ENCODE measurements at places on chromosomes 3 and 15.

DNA sequence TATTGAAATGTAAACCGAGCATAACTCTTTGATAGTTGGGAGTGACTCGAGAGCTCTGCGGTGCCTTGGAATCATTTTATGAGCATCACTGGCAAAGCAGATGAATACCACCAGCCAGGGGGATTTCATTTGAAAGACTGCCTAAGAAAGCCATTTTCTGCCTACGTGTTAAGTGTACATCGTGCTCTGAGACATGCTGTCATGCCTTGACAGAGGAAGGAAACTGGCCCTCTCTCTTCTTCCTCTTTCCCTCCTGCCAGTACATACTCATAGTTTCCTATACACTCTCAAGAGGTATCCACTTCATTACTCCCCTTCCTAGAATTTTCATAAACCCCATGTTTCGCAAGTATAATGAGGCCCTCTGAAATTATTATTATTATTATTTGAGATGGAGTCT lies 8.8 kb downstream of the BCL2A1 start:
- no peak for DNase-seq

DNA sequence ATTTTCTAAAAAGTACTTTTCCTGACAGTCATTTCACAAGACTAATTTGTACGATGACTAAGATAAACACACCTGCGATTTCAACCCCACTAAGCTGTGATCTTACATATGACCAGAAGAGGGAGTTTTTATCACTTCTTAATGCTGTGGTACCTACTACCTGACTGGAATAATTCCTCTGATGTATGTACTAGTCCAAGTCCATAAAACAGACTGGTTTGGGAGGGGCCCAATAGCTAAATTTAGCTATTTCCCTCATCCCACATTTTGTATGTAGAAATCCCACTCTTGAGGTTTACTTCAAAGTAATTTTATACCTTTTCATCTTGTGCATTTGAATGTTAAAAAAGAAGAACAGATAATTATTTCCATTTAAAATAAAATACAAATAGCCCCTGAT lies 49.7 kb upstream of the SCAANT1 start:
- DNase-seq, result no peak

DNA sequence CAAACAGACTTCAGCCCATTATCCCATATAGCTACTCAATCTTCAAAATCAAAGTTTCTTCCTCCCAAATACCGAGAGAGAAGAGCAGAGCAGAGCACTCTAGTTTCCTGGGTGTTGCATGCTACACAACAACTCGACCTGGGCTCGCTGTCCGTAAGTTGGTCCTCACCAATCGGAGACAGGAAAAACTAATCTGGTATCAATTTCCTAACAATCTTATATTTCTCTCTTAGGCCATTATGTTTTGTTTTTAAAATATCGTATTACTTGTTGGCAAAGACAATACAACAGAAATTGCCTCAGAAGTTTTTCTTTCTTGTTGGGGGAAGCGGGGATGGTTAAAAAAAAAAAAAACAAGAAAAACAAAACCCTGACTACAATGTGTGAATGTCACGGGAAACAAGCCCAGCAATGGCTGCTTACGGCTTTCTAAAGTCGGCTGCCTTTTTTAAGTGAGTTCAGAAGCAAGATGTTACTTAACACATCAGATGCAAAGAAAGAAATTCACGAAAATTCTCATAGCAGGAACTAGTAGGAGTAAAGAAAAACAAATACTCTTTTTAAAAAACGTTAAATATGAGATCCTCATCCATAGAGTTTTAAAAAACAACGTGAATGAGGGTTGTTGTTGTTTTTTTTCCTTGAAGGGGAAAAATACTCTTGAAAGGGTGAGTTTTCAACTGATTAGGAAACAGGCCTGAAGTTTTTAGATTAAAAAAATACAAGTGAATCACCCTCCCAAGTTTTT lies 1.9 kb downstream of the VGLL4 start:
- DNase-seq, result no peak

DNA sequence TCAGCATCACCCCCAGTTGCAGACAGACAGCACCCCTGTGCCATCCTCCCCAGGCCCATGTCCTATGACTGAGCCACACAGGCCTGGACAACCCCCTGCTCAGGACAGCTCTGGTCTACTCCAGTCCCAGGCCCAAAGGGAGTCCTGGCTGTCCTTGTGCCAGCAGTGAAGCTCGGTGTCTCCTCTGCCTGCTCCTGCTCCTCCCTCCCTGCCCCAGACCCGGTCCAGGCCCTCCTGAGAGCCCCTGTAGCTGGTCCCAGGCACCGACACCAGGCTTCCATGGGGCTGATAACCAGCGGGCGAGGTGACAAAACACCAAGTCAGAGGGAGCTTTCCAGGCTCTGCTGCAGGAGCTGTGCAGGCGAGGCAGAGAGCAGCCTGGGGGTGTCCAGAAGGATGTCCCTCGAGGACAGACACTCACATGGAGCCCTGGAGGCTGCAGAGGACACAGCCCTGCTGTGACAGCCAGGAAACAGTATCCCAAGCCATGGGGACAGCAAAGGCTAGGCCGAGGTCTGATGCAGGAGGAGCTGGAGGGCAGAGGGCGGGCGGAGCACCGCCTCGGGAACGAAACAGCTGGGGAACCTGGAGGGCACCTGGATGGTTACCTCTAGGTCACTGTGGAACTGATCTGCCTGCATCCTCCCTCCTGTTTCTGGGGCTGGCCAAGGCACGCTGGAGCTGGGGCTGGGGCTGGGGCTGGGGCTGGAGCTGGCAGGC lies 103.8 kb upstream of the PRR20G start:
- DNase-seq, result no peak

- no peak for DNase-seq
Measured at GRCh38 chr3:191236646-191237045, 37.6 kb downstream of the OSTN start.

DNA sequence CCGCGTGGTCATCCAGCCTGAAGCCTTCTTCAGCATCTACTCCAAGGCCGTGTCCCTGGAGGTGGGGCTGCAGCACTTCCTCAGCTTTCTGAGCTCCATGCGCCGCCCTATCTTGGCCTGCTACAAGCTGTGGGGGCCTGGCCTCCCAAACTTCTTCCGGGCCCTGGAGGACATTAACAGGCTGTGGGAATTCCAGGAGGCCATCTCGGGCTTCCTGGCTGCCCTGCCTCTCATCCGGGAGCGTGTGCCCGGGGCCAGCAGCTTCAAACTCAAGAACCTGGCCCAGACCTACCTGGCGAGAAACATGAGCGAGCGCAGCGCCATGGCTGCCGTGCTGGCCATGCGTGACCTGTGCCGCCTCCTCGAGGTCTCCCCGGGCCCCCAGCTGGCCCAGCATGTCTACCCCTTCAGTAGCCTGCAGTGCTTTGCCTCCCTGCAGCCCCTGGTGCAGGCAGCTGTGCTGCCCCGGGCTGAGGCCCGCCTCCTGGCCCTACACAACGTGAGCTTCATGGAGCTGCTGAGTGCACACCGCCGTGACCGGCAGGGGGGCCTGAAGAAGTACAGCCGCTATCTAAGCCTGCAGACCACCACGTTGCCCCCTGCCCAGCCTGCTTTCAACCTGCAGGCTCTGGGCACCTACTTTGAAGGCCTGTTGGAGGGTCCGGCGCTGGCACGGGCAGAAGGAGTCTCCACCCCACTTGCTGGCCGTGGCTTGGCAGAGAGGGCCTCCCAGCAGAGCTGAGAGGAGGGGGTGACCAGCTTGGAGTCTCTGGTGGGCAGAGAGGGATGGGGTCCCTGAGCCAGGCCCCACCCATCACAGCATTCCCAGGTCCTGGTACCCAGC lies 37.9 kb downstream of the GOLGA6A start:
- DNase-seq, result no peak

DNA sequence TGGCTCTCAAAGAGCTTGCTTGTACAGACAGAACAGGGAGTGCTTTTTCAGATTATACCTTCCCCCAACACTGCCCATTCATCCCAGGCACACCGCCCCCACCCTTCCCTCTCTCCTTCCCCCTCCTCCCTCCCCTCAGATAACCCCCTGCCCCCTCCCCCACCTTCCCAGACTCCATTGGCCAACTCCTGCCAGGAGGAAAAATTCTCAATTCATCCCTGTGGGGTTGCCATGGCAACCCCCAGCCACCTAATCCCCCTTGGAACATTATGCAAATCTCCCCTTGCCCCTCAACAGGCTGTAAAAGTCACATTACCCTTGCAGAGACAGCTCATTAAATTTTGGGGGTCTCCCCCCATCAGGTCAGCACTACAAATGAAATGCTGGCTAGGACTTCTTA lies 14.3 kb downstream of the TLE3 start:
- DNase-seq, result no peak

- DNase-seq, result no peak
Measured at GRCh38 chr15:41011055-41011815, 58.0 kb downstream of the CHAC1 start.

DNA sequence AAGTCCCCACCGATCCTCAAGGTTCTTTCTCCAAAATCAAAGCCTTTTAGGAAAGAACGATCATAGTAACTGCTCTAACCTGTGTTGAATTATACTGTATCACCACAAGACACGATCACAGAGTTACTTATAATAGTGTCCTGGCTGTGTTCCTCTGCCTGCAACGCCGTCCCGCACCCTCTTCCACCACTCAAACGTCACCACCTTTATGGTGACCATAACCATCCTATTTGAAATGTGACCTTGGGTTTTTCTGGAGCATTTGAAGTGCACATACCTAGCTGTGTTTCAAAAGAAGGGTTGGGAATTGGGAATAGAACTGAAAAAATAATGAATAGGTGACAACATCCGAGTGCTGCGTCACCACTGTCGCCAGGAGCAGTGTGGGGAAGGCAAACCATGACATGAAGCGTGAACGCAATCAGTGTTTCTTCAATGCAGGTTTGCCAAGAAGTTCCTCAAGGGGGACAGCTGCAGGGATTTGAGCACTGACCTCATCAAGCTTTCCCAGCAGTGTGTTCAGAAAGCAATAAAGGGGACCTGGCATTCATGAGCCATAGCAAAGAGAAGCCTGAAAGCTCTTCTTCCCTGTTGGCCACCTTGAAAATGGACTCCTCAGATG lies 769 bp upstream of the SELENOS start:
- DNase-seq, result no peak

GRCh38 chr15:98746375-98747155 lies 98.2 kb downstream of the IGF1R start:
- DNase-seq, result no peak

DNA sequence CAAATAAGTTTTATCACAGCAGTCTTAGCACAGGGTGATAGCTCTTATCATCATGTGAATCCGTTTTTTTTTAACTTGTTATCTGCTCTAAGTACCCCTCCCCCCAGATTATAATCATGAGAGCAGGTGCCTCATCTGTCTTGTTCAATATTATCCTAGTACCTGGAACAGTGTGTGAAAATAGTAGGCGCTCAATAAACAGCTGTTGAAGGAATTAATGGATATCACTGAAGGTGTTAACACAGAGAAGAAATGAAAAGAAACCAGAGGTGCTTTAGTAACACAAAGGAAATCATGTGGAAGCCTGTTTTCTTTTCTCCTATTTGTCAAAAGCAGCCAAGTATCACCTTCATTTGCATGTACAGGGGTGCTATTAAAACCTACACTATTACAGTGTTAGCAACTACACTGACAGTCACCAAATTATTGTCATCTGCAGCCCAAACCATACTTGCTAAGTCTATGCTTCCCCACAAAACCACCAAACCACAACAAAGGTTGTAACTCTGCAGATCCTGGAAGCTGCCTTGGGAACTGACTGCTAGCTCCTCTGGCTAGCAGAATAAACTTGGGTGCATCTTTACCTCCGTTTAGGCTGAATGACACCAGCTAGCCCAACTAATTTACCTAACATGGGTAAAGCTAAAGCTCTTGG lies 2.9 kb downstream of the XPC start:
- DNase-seq, result no peak

- DNase-seq, result no peak
Measured at GRCh38 chr15:57305009-57305408, 71.3 kb upstream of the CGNL1 start.

DNA sequence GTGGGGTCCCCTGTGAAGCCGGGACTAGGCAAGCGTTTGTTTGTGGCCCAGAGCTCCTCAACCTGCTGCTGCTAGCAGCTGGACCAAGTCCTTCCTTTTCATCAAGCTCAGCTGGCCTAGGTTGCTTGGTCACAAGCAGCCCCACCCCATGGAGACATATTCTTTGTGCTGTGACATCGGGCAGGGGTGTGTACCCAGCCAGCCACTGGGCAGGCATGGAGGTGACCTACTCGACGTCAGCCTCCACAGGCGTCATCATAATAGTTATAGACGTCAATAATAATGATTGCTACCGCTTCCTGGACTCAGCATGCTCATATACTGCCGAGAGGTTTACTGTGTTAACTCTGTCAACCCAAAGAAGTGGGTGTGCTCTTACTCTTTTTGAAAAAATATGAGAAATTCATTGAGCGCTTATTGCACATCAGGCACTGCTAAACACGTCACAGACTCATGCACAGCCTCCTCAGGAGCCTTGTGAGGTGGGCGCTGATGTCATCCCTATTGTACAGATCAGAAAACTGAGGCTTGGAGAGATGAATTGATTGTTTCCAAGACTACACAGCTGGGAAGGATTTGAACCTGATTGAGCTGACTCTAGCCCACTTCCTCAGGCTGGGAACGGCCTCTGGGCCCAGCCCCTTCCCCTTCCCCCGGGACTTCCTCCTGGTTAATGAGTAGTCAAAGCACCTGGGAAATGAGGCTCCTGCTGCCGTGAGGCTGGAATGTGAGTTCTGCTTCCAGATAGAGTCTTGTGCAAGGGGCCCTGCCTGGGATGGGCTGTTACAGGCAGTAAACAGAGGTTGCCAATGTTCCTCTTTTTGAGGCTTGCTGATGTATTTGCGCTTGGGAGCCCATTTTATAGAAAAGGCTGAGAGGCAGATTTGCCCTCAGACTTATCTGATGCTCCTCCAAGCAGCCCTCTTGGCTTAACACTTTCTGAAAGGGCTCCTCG lies 16.2 kb downstream of the SLC6A6 start:
- DNase-seq, result no peak

GRCh38 chr3:12490547-12490946 lies 6.3 kb downstream of the TSEN2 start:
- no peak for DNase-seq

GRCh38 chr3:152193673-152194267 lies 75.0 kb upstream of the MBNL1 start:
- no peak for DNase-seq

DNA sequence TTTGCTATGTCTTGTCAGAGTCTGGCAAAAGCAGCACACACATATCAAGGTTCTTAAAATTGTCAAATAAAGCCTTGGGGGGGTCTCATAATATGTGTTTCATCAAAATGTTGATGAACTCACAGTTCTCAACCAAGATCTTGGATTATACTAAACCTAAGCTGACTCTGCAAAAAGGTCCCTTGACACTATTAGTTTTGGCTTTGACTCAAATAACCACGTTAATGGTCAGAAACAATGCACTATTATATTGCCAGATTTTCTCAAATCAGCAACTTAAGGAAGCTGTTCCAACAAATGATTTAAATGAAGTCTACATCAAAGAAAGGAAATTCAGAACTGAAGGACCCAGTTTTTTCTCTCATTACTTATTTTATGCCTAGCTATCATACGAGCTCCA lies 1063.9 kb downstream of the ROBO1 start:
- DNase-seq, result no peak

DNA sequence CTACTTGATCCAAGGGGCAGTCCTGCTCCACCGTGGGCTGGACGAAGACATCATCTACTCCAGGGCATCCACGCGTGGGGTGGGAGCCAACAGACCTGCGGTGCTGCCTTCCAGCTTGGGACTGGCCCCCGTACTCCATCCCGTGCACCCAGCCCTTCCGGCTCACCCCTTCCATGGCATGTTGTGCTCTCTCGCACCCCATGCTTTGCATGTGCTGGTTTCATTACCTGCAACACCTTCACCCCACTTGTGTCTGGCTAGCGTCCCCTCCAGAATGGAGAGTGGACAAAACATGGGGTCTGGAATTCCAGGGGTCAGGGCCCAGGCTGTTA lies 30.2 kb downstream of the SEMA7A start:
- DNase-seq, result no peak
